ENCODE measurements at places on chromosomes 1 and 21. TPM values are rescaled to one million over a fixed set of nuclear protein-coding genes. Genes with fewer than 3 reads are reported as not detected.

SEMA4A gene
- 45.9 TPM for total RNA-seq

PTGER3 gene
- 9.0 TPM for total RNA-seq

HES2 gene
- total RNA-seq = 1.3 TPM

ZNF687 gene
- total RNA-seq = 30.3 TPM

CCDC181 gene
- total RNA-seq = 4.8 TPM

- DNase-seq = no peak
- H3K27me3 ChIP-seq = no peaks in the 10 kb centered on the region
- H3K36me3 ChIP-seq = no peaks in the 10 kb centered on the region
- H3K27ac ChIP-seq = peak overlapping the region; percentile 89
- H3K4me1 ChIP-seq = peaks cover 25% of the 10 kb centered on the region
- H3K4me3 ChIP-seq = no peak overlapping the region
These were observed 87.1 kb downstream of the GPR88 start for GRCh38 chr1:100624886-100625610.

- H3K36me3 ChIP-seq = no peaks in the 10 kb centered on the region
- no peaks in the 10 kb centered on the region for H3K4me1 ChIP-seq
- H3K4me3 ChIP-seq = no peak overlapping the region
- H3K27me3 ChIP-seq = no peaks in the 10 kb centered on the region
These were observed 255.8 kb downstream of the TGFB2 start for GRCh38 chr1:218600968-218601367.

DNA sequence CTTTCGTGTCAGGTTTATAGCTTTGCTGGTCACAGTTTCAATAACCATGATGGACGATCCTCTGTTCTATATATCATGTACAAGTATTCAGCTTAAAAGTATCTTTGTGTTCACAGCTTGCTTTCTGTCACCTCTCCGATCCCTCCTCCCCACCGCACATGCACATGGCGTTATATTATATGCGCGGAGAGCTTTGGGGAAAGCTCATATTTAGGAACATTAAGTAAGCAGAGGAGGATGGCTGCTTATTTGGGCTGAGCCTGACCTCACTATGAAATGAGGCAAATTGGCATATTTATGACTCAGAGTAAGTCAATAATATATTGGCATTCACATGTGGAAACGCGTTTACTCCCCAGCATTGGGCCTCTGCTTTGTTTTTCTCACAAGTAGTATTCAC is 360.5 kb downstream of the HLX start:
- no peaks in the 10 kb centered on the region for H3K27me3 ChIP-seq
- no peak overlapping the region for H3K4me3 ChIP-seq
- H3K4me1 ChIP-seq = no peaks in the 10 kb centered on the region
- DNase-seq = peak; percentile 59
- H3K27ac ChIP-seq = no peak overlapping the region

- H3K4me3 ChIP-seq = no peak overlapping the region
- H3K36me3 ChIP-seq = no peaks in the 10 kb centered on the region
- H3K27ac ChIP-seq = no peak overlapping the region
- no peaks in the 10 kb centered on the region for H3K4me1 ChIP-seq
- no peak for DNase-seq
- no peaks in the 10 kb centered on the region for H3K27me3 ChIP-seq
These were observed 53.8 kb upstream of the ATP1B1 start for GRCh38 chr1:169052727-169053126.

GRCh38 chr21:23534850-23535249 is 2072.4 kb downstream of the MRPL39 start:
- H3K4me3 ChIP-seq = no peak overlapping the region
- no peak overlapping the region for H3K27ac ChIP-seq
- H3K4me1 ChIP-seq = no peaks in the 10 kb centered on the region
- H3K27me3 ChIP-seq = no peaks in the 10 kb centered on the region
- H3K36me3 ChIP-seq = no peaks in the 10 kb centered on the region
- no peak for DNase-seq

- no peaks in the 10 kb centered on the region for H3K27me3 ChIP-seq
- H3K4me1 ChIP-seq = peaks cover 27% of the 10 kb centered on the region
- H3K27ac ChIP-seq = peak overlapping the region; percentile 44
- H3K36me3 ChIP-seq = no peaks in the 10 kb centered on the region
- no peak for DNase-seq
- peak overlapping the region; percentile 45 for H3K4me3 ChIP-seq
These were observed 355.0 kb upstream of the ESRRG start for GRCh38 chr1:217078078-217078690.

DNA sequence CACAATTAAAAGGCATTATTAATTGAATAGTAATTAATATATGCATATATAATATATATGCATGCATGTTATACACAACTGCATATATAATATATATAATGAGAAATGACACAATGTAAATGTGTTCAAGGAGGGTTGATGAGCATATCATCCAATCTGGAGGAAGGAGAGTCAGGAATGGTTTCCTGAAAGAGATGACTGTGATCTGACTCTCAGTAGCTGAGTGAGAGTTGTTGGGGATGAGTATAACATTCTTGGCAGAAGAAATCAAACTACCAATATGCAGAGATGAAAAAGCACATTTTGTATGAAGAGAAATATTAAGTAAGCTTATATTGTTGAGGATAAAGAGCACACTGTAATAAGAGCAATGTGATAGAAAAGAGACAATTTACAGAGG is 37.3 kb downstream of the F13B start:
- no peak for DNase-seq
- H3K27ac ChIP-seq = no peak overlapping the region
- H3K36me3 ChIP-seq = no peaks in the 10 kb centered on the region
- H3K27me3 ChIP-seq = no peaks in the 10 kb centered on the region

DNA sequence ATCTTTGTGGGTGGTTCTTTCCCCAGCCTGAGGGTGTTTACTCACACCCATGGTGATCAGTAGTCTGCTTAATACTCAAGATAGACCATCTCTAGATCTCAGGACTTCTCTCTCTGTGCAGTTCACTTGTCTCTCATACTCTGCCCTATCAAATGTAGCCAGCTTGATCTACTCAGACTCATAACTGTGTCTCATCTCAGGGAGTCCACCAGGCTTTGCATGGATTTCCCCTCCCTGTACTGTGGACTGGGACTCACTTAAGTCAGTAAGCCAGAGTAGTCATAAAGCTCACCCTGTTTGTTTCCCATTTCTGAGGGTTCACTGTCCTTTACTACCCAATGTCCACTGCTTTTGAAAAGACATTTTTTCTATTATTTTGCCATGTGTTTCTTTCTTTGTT is 41.8 kb downstream of the LYPLAL1 start:
- no peak overlapping the region for H3K27ac ChIP-seq
- H3K27me3 ChIP-seq = no peaks in the 10 kb centered on the region
- H3K4me1 ChIP-seq = no peaks in the 10 kb centered on the region
